ENCODE measurements at places on chromosomes 7 and 10.

GRCh38 chr7:128358233-128358632 is 3.3 kb downstream of the PRRT4 start:
- DNase-seq, result no peak

DNA sequence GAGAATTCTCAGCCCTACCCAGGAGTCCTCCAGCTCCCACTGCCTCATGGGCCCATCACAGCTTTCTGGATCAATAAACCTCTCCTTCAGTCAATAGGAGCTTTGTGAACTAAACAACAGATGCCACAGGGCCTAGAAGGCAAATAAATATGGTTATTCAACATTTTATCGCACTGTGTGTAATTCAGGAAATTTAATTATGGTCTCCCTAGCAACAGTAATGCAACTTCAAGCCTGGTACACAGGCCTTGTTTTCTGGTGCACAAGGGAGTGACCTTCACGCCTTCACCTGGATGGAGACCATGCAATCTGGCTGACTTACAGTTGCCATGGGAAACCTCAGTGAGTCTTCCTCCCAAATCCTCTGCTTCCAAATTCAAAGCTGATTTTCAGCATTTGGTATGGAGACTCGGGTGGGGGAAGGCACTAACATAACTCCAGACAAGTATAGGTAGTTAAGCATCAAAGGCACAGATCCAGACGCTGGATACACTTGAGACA is 441.0 kb upstream of the NPVF start:
- DNase-seq, result no peak

- no peak for DNase-seq
Measured at GRCh38 chr7:102125127-102125596, 161.5 kb upstream of the SH2B2 start.

DNA sequence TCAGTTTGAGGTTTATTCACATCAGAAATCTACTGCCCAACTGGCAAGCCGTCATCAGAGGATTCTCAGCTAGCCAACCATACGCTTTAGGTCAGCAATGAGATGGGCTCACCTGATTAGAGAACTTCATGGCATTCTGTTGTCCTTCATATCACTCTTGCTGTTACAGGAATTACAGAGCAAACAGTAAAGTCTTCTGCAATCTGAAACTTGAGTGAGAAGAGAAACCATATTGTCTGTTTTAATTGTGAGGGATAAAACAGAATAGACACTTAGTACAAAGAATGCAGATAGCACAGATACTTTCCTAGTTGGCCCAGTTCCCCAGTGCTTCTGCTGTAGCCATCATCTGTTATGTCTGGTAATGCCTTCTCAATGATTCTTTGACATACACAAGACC is 366.6 kb downstream of the EXOC4 start:
- no peak for DNase-seq

GRCh38 chr10:88097092-88097516 is 233.7 kb downstream of the PTEN start:
- no peak for DNase-seq

DNA sequence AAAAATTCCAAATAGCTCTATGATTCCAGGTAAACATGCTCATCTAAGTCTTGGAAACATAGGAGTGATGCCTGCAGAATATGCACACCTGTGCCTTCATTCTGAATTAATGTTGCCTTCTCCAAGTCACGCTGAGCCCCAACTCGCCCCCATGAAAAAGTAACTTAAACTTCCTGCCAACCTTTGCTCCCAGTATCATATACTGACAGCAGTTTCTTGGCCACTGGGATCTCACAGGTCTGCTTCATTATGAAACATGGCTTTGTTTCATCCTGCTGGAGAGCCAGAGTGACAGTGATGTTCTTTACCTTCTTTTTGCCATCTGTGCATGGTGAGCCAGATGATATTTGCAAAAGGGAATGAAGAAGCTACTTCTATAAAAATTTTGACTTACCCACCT is 34.9 kb downstream of the ABLIM1 start:
- DNase-seq, result no peak

DNA sequence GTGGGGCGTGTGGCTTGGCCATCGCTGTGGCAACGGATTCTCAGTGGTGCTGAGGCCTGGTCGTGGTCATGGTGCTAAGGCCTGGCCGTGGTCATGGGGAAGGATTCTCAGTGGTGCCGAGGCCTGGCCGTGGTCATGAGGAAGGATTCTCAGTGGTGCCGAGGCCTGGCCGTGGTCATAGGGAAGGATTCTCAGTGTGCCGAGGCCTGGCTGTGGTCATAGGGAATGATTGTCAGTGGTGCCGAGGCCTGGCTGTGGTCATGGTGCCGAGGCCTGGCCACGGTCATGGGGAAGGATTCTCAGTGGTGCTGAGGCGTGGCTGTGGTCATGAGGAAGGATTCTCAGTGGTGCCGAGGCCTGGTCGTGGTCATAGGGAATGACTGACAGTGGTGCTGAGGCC is 327.9 kb downstream of the ADARB2 start:
- no peak for DNase-seq

DNA sequence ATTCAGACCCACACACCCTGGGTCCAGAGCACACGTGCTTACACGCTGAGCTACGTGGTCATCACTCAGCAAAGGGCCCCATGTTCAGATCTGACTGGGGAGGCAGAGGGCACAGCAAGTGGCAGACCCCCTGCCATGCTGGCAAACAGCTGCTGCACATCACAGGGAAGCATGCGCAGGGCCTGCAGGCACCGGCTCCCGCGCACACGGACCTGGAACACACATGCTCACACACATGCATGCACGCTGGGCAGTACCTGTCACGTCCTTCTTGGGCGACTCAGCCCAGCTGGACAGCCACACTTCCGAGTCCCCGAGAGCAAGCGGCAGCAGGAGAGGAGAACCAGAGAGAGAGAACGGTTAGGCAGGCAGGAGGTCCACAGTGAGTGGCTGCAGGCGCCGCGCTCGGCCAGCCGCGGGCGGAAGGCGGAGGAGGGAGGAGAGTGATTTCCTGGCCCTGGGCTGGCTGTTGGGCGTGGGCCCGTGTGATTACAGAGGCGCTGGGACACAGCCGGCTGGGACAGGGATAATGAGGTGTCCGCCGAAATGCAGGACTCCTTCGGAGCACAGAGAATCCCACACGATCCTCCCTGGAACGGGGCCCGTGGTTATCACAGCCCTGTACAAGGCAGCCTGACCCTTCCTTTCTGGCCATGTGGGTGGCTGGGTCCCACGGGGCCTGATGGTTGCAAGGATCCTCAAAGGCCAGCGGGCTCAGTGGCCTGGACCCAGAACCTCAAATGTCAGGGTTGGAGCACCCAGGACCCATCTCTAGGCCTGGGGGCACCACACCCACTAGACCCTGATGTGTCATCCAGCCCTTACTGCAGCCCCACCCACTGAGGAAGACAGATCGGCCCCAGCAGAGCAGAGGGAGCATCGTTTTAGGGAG is 175.1 kb downstream of the NEURL1 start:
- no peak for DNase-seq

GRCh38 chr10:42776681-42777080 is 5.9 kb upstream of the BMS1 start:
- no peak for DNase-seq

- DNase-seq, result no peak
Measured at GRCh38 chr7:34309584-34309983, 348.4 kb upstream of the NPSR1 start.
